ENCODE measurements at places on chromosomes 7 and 10.

- DNase-seq: no peak
Measured at GRCh38 chr10:2619916-2620315, 447.4 kb upstream of the PFKP start.

GRCh38 chr10:53025172-53025711, 252.7 kb upstream of the MBL2 start:
- no peak for DNase-seq

GRCh38 chr7:86814661-86815379, 171.1 kb downstream of the GRM3 start:
- no peak for DNase-seq

DNA sequence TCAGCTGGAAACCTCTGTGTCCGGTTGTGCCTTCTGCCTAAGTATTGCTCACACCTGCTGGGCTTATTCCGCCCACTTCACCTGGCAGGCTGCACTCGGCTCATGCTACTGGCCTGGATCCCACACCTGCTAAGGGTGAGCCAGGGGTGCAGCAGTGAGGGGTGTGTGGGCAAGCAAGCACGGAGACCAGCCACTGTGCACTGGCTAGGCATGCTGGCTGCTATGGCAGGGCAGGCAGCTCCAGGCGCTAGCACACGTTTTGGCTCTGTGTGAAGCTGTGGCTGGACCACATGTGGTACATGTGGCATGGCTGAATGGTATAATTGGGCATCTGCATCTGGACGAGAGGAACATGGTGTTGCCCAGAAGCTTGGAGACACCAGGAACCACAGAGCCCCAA, 940.7 kb downstream of the NRG3 start:
- DNase-seq: no peak

DNA sequence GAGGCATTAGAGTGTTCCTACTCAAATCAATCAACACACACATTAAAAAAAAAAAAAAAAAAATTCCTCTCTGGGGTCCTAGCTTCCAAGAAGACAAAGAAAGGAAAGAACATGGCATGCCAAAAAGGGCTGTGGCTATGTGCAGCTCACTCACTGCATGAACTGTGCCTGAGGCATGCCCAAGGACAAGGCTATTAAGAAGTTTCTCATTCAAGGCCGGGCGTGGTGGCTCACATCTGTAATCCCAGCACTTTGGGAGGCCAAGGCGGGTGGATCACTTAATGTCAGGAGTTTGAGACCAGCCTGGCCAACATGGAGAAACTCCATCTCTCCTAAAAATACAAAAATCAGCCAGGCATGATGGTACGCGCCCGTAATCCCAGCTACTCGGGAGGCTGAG, 41.9 kb upstream of the PPP3CB start:
- DNase-seq: no peak

- DNase-seq: no peak
Measured at GRCh38 chr10:7027913-7028808, 382.7 kb downstream of the SFMBT2 start.

- no peak for DNase-seq
Measured at GRCh38 chr7:70271617-70272081, 673.4 kb downstream of the AUTS2 start.

GRCh38 chr10:78916227-78916626, 152.5 kb upstream of the ZMIZ1 start:
- no peak for DNase-seq

GRCh38 chr10:99631496-99631895, 11.3 kb upstream of the SLC25A28 start:
- no peak for DNase-seq

DNA sequence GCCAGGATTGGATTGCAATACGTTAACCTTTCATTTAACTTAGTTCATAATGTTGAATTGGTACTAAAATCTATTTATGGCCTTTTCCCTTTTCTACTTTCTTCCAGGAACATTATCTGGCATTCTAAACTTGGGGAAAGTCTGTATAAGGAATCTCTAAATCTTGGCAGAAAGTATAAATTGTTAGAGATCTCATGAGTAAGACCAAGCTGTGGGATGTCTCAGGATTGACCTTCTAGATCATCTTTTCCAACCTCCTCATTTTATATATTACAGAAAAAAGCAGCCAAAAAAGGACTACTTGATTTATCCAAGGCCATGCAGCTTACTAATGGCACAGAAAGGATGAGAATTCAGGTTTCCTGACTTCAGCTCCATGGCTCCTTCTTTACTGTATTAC, 598.3 kb downstream of the INHBA start:
- DNase-seq: no peak

DNA sequence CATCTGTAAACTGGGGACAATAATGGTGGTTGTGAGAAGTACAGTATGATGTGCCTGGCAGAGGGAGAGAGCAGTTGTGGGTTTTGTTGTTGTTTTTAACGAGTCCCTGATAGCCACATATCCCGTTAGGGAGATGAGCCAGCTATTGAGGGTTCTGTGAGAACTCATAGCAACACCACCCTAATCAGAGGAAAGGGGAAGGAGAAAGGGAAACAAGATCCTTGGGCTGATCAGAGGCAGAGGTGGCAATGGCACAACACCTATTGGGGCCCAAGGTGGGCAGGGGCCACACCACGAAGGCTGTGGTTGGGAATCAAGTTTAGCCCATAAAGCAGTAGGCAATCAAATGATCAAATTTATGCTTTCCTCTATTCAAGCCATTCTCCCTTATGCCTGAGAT, 1.7 kb upstream of the MRPS24 start:
- no peak for DNase-seq

GRCh38 chr7:123747620-123748141, 1.1 kb downstream of the WASL start:
- no peak for DNase-seq

GRCh38 chr10:74880041-74880440, 53.6 kb downstream of the KAT6B start:
- no peak for DNase-seq

- DNase-seq: no peak
Measured at GRCh38 chr7:28383975-28384374, 28.3 kb upstream of the CREB5 start.

DNA sequence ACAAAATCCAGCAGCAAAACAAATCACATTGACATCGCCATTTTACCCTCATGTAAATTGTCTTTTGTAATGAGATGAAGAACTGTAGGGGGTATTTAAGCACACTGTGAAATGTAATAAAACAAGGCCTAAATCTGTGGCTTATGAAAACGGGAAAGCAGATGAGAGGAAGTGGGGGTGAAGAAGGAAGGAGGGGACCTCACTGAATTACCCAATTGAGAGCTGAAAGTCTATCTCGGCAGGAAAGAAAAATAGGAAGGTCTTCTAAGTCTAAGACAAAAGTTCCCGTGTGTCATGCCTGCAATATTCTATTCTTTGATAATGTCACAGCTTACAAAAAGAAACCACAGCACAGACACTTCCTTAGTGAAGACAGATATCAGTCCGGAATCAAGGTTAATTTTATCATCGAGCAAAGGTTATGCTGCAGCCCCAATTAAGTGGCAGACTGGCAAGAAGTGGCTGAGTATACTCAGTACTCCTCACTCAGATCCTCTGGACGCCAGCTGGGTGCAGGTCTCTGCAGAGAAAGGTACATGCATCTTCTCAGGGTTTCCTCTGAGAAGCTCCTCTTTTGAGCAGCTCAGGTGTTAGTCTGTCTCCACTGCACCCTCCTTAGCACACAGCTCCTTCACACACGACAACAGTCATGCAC, 239.7 kb downstream of the FANK1 start:
- no peak for DNase-seq

GRCh38 chr10:13784067-13784466, 197.3 kb downstream of the PRPF18 start:
- DNase-seq: no peak

DNA sequence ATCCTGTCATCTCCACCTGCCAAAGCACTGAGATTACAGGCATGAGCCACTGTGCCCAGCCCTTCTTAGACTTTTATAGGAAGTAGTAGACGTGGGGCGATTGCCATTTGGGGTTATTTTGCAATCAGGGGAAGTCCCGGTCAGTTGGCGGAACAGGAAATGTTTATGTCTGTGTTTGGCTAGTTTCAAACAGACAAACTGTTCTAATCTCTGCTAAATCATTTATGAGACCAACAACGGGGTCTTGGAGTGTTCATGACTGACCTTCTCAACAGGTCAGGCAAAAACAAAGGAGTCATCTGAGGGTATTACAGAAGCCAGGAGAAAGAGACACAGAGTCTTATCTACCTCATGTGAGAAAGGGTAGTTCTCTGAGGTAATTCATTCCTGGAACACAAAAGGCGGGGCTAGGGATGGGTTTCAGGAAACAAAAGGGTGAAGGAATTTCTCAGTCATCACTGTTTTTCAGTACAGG, 6.6 kb upstream of the TPK1 start:
- DNase-seq: no peak

DNA sequence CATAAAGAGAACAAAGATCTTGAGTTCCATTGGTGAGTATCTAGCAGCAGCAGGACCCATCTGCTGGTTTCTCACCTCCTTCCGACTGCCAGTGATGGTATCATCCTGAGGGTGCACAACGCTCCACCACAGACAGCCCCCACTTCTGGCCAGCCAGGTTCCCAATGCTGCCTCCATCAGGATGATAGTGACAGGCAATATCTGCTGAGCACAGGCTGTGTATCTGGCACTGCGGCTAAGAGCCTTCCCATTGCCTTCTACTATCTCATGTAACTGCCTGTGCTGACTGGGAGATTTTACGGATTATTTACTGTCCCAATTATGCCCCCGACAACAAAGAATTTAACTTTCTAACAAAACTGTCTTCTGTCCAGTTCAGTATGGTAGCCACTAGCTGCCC, 352.4 kb upstream of the AOAH start:
- no peak for DNase-seq

- no peak for DNase-seq
Measured at GRCh38 chr10:63522277-63522687, 1.1 kb downstream of the REEP3 start.

DNA sequence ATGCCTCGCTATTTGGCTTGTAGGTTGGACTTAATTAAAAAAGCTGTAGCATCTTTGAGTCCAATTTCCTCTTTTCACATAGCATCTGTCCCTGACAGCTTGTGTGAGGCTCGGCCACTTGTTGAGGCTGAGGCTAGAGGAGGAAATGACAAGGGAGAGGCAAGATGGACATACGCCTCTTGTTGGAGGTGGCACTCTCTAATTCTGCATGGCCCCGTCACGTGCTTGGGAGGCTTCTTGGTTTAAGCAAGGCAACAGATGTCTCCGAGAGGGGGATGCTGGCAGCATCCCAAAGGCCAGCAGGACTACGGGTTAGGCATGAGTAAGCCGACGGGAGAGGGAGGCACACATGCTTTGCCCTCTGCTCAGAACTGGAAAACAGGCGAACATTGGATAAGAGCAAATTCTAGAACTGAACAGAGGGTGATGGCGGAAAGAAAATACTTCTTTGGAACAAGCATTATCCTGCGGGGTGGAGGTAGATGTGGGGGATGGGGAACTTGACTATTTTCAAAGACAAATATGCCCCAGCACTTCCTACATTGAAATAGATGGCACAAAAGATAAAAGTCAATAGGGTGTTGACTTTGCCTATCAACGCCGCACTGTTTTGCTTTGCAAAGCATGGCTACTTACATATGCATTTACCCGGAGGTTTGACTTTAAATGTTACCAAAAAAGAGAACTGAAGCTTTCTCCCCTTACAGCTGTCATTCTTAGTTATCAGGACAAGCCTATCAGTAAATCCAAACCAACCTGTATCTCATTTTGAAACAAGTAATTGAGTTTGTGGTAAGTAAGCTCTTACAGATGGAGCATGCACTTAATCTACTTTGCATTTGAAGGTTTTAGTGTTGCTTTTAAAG, 94.8 kb downstream of the CHN2 start:
- DNase-seq: no peak

DNA sequence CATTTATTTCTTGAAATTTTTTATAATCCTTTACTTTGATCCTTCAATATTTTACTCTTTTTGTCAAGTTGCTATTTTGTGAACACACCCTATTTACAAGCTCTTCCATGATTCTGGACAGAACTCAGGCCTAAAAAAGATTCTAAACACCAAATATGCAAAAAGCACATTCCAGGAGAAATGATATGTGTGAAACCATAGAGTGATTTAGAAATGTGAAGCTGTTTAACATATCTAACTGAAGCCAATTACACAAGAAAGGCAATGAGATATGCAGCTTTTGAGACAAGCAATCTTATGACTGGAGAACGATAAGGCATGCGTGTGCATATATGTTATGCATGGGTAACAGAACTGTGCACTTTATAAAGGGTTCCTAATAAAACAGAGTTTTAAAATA, 243.0 kb downstream of the CACNA2D1 start:
- no peak for DNase-seq

DNA sequence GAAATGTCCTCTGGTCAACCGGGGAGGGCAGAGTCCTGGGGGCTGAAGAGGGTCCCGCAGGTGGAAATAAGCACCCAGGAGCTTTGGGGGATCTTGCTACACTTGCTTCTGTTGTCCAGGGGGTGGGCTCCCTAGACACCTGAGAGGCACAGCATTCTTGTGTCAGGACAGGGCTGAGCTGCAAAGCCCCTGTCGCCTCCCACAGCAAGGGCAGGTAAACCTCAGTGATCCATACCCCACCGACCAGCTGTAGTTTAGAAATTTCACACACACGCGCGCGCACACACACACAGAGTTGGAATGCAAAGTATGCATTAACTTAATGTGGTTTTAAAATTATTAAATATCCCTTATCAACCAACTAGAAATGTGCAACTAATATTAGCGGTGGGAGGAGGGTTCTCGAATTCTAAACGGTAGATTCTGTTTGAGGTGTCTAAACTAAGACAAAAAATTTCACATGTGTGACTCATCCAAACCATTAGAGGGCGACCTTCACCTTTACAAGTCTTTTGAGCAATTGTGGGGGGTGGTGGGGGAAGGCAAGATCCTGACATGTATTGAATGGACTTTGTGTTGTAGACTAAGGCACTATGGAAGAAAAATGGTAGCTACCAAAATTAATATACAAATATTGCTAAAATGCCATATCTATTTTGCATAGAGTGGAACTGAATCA, 34.3 kb upstream of the PTF1A start:
- no peak for DNase-seq

- no peak for DNase-seq
Measured at GRCh38 chr7:141409801-141410329, 141.3 kb upstream of the AGK start.

DNA sequence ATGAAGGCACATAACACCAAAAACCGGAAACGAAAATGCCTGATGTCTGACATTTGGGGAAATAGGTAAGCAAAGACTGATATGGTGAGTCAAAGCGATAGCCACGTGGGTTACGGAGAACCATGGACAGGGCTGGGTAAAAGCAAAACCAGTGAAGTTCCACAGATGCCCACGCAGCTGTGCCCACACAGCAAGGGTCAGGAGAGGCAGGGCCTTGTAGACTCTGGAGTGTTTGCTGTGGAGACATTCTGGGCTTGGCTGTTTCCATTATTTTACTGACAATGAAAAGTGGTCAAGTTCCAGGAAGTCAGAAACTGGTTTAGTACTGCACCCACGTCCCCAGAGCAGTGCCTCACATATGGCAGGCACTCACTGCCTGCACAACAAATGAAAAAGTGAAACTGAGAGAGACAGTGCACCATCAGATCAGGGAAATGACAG, 148.7 kb downstream of the ZMYND11 start:
- peak; percentile 65 for DNase-seq

DNA sequence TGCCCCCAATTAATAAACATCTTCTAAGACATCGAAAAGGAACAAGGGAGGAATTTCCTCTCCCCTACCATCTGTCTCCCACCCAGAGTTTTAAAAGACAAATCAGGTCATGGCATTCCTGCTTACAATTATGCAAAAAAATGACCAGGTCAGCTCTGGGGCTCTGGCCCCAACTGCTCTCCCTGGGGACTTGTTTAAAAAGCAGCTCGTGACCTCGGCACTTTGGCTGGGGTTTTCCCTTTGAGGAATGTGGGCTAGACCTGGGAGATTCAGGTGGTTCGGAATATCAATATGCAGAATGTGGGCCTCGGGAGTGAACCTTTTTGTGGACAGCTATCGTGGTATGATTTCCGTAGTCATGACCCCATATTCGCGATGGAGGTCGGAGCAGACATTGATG, 648 bp upstream of the RADIL start:
- no peak for DNase-seq

Data from GM19239 (cell line).